Peyer's patch (tissue), 4 donors: ENCODE measurements at places on chromosomes 7 and 10. TPM values are rescaled to one million over a fixed set of nuclear protein-coding genes. Genes with fewer than 3 reads are reported as not detected.

DNA sequence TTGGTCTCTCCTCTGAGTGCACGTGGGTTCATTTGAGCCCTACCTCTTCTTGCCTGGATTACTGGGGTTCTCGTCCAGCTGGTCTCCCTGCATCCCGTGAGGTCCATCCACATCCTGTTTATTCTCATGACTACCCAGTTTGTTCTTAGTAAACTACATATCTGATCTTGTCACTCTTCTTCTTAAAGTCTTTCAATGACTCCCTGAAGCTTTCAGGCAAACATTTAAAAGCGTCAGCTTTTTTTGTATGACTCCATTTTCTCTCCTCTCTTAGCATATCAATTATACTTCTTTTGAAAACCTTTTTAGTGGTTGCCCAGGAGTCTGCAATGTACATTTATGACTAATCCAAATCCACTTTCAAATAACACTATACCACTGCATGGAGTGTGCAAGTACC, 7.5 kb downstream of the SFXN2 start:
- DNase-seq: no peak

The NPTX2 gene
- total RNA-seq: 4.1 TPM

The COBL gene
- 104 TPM for total RNA-seq

DNA sequence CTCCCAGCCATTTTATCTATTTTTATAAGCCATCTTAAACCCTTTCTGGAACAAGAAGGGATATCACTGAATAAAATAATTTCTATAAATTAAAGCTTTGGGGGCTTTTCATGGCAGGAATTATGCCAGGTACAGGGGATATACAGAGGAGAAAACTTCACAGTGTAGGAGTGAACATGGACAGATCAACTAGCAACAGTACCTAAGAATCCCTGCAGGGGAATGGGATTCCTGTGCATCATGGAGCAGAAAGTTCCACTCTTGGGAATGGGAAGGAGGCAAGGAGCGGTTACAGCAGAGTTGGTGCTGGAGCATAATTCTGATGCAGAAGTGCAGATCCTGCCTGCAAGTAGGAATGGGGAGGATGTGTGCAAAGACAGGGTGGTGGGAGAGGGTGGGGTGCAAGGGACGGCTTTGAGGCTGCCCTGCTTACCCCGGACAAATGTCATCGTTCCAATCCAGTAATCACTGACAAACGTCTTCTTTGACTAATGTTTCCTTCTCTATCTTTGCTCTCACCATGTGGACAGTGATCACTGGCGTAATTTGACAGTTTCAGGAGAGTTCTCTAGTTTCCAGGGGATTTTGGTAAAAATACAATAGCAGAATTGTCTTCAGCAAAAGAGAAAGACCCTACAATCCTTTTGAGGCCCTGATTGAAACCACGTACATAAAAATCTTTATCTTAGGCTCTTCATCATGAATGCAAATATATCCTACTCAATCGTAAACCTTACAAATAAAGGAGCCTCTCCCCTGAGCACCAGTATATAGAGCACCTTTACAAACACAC, 196.7 kb downstream of the HECW1 start:
- no peak for DNase-seq

The AKR1D1 gene
- not detected for total RNA-seq

DNA sequence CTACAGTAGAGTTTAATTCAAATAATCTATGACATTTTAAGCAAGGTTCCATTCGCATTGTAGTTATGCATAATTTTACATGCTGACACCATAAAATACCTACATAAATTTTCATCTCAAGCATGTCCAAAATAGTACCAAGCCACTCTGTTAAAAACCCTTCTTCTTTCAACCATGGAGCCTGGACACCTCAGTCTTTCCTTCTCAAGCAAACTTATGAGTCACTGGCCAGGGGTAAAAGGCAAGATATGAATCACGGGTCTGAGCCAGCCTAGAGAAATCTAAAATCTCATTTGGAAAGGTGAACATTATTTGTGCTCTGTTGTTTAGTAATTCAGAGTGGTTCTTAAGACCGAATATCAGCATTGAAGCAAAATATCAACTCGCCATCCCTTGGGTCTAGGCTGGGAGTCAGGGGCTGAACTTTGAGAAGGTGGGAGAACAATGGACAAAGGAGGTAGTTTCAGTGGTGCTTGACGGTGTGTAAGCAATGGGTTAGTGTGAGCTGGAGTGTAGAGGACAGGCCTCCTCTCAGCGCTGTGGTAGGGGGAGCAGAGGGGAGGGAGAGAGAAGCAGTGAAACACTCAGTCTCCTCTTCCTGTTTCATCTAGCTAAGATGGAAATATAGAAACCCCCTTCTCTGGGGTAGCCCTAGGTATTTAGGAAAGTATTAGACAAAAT, 19.1 kb upstream of the GPAM start:
- DNase-seq: no peak

The GPR15LG gene
- 83.2 TPM for total RNA-seq

GRCh38 chr10:13700473-13701144, 113.8 kb downstream of the PRPF18 start:
- no peak for DNase-seq

The LIPJ gene
- total RNA-seq: not detected

DNA sequence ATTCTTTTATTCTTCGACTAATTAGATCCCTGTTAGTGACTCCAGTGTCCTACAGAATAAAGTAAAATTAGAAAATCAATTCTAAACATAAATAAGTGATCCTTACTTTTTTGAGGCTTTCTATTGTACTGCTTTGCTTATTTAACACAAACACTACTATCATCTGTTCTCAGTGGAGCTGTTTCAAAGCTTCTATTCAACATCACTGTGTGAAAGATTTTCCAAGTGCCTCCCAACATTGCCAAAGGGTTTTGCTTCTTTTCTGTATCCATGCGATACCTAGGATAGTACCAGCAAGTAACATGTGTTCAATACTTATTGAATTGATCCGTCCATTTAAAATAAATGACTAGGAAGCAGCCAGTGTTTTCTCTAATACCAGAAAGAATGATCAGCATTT, 125.7 kb downstream of the ARHGAP21 start:
- DNase-seq: no peak
